SK-N-MC (cell line): ENCODE measurements at places on chromosomes 6 and 20.

GRCh38 chr20:6241591-6241990, 118.8 kb upstream of the FERMT1 start:
- DNase-seq = no peak

DNA sequence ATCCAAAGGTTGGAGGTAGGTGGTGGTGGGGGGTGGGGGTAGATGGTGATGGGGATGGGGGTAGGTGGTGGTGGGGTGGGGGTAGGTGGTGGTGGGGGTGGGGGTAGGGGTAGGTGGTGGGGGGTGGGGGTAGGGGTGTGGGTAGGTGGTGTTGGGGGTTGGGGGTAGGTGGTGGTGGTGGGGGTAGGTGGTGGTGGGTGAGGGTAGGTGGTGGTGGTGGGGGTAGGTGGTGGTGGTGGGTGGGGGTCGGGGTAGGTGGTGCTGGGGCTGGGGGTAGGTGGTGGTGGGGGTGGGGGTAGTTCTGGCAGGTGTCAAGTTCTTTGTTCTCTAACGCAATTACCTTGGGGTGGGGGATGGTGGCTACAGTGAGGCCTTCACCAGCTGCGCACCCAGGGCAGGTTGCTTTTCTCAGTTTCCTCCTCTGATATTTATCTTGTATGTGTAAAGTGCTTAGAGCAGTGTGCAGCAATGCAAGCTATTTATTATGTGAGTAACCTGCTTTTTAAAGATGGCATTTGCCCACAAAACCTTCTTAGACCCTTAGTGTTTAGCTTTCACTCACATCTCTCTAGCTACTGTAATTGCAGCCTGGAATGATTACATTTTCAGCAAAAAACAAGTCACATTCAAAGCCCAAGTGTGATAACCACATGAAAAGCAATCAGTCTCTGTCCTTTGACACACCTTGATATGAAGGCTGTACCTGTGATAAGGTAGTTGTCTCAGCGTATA, 8.2 kb upstream of the CCDC167 start:
- no peak for DNase-seq

GRCh38 chr20:44666066-44666465, 14.6 kb upstream of the ADA start:
- DNase-seq = no peak

DNA sequence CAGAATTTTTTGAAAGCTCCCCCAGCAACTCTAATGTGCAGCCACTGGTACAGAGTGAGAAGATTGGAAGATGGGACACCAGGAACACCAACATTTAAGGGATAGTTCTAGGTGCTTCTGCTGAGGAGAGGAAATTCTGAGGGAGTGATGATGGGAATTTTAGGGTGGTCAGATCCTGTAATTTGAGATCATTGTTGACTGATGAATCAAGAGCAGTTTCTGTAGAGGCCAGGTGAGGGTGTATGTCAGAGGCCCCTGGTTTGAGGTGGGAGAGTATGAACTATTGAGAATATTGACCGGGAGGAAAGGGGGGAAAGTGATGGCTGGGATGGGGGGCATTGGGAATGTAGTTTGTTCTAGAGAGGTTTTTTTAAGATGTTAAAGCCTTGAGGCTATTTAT, 47.2 kb downstream of the PTPRA start:
- DNase-seq = no peak

DNA sequence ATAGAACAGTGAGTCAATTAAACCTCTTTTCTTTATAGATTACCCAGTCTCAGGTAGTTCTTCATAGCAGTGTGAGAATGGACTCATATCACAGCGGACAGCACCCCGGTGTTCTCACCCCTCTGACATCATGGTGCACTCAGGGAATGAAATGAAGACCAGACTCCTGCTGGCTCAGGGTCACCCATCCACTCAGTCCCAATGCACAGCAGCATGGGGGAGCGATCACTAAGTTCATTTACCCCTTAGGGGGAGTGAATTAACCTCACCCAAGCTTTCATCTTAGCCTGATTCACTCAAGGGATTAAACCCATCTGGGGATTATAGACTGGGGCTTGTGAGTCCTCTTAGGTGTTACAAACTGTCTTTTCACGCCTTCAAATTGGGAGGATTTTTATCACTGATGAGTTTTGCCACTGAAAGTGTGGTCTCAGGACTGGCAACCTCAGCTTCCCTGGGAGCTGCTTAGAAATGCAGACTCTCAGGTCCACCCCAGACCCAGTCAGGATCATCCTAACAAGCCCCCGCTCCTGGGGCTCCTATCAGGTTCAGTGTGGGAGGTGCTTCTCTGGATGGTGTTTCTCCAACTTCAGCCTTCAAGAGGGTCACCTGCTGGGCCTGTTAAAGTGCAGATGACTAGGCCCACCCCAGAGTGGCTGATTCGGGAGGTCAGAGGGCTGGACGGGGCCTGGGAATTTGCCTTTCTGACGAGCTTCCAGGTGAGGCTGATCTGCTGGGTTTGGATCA, 44.3 kb upstream of the FRMD1 start:
- no peak for DNase-seq

DNA sequence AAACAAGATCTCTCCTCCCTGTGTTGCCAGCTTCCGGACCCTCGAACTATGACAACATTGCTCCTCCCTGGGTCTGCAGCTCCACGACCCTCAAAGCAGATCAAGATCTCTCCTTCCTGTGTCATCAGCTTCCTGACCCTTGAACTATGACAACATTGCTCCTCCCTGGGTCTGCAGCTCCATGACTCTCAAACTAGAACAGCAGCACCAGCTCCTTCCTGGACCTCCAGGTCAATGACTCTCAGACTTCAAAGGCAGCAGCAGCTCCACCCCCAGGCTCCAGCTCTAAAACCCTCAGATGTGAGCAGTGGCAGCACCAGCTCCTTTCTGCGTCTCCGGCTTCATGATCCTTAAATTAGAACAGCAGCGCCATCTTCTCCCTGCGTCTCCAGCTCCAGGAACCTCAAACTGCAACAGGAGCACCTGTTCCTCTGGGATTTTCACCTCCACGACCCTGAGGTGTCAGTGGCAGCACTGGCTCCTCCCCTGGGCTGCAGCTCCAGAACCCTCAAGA, 341.0 kb upstream of the SULF2 start:
- DNase-seq = no peak

- no peak for DNase-seq
Measured at GRCh38 chr6:144063246-144063743, 32.1 kb downstream of the SF3B5 start.
